ENCODE measurements at places on chromosomes 2 and 18.

DNA sequence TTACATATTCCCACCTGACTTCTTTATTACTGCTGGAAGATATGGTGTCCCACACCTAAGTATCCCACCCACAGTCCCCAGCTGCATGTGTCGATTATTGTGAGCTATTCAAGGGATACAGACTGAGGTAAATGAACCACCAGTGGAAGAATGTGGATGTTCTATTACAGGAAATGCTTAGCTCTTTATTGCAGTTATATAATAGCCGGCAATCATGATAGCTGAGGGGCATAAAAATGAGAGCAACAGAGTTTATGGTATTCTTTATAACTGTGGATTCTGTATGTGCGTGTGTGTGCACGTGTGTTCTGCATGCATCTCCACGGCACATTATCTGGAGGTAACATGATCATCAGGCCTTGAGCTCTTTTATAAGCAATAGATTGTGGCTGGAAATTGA lies 198.9 kb downstream of the NEDD4L start:
- DNase-seq, result no peak

GRCh38 chr2:215019085-215019484 lies 119.3 kb downstream of the ABCA12 start:
- DNase-seq, result no peak

DNA sequence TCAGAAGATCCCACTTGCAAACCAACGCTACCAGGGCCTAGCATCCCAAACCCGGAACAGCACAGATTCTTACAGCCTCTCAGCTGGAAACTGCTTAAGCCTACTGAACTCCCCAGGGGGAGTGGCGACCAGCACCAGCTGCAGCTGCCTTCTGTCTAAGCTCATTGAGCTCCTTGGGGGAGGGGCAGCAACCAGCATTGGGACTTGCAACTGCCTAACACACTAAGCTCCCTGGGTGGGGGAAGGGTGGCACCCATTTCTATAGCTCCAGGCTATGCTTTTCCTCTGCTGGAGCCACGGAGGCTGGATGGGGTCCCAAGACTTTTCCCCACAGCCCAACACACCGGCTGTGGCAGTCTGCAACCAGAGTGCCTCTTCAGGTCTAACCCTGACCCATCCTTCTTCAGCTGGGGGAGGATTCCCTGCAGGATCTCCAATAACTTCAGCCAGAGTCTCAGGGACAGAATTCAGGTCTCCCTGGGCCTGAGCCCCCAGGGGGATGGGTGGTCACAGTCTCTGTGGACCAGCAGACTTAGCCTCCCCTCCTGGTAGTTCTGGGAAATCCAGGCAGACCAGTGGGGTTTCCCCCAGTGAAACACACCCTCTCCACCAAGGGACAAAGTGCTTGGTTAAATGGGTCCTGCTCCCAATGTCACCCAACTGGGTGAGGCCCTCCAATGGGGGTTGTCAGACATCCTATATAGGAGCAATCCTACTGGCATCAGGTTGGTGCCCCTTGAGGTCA lies 45.9 kb upstream of the ITGA4 start:
- DNase-seq, result no peak

DNA sequence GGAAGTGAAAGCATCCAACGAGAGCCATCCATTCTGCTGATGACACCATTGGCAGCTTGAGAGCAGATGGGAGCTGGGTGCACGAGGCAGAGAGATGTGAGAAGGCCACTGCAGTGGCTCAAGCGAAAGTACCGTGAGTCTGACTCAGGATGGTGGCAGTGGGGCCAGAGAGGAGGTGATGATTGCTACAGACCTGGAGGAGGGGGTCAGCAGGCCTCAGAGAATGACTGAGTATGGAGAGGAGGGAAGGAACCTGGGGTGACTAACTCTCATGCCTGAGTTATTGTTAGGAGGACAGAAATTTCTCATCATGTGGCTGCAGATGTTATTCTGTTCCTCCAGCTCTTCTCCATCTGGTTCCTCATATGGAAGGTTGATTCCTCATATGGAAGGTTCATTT lies 8.8 kb upstream of the ZBTB7C start:
- DNase-seq, result no peak

DNA sequence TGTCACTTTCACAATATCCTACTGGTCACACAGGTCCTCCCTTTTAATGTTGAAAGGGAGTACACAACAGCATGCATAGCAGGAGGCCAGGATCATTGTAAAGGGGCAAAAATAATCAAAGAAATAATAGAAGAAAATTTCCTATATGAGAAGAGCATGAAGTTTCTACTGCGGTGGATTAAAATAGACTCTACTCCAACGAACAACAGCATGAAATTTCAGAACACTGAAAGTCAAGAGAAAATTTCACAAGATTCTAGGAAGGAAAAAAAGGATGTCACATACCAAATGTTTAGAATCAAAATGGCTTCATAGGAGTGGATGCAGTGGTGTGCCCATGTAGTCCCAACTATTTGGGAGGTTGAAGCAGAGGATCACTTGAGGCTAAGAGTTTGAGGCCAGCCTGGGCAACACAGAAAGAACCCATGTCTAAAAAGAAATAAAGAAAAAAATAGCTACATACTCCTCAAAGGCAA lies 72.0 kb upstream of the EPAS1 start:
- DNase-seq, result no peak

DNA sequence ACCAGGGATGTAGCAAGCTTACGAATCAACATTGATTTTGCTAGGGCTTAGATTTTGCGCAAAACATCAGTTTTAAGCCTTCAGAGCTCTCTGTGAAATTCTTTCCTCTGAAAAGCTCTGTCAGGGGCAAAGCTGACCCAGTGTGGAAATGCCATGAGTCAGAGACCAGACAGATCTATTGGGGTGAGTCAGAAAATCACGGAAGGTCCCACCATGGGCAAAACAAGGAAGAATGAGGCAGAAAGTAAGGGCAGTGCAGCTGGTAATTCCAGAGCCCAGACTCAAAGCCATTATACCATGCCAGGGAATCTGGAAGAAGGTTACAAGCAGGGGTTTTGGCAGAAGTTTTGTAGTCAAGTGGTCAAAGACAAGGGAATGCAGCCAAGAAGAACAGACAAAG lies 256.6 kb upstream of the CTAGE1 start:
- DNase-seq, result peak; percentile 61

GRCh38 chr2:71693286-71694270 lies 240.2 kb downstream of the DYSF start:
- no peak for DNase-seq

- no peak for DNase-seq
Observed at GRCh38 chr2:55555977-55556376, 36.5 kb downstream of the CFAP36 start.

GRCh38 chr2:166126007-166126639 lies 1.7 kb downstream of the SCN1A start:
- peak; percentile 66 for DNase-seq
